ENCODE measurements at places on chromosomes 5 and 9.

DNA sequence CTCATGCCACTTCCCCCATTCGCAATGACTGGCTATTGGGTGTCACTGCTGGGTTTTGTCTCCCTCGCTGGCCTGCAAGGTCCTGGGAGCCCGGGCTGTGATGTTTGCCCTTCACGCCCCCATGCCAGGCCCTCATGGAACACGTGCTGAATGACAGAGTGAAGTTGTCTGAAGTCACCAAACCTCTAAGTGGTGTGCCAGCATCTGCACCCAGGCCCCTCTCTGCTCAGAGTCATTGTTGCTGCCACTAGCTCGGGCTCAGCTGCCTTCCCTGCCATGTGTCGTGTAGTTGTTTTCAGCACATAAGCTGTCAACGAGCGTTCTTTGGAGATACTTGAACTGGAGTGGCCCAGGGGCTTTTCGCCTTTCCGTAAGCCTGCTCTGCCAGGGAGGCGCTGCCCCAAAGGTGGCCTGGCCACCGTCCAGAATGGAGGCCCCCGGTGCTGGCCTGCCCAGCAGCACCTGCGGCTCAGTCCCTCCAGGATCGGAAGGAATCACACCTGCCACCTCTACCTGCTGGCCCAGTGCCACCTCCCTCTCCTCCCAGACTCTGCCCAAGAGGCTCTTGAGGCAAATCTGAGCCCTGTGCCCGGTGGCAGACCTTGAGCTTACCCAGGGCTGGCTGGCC is 250.1 kb downstream of the PBX3 start:
- DNase-seq = no peak

DNA sequence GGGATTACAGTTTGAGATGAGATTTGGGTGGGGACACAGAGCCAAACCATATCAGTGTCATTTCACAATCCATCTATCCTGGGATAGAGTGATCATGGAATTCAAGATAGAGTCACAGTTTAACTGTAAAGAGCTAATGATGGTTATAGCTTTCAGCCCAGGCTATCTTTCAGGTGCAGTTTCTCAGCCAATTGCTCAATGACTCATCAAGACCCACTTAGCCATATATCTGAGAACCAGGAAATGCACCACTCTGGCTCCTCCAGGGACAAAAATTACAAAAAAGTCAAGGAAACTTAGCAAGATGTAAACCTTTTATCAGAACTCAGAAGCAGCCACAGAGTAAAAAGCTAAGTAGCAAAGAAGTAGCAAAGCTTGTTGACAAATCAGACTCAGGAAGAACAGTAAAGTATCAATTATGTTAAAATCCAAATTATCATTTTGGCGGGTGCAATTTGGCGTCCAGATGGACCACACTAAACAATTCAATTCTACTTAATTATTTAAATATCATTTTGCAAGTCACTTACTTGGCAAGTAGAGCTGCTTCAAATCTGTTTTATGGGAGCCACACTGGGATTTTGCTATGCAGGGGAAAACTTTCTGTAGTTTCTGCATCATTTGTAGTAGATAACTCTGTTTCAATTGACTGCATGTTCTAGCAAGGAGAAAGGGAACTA is 169.4 kb downstream of the TLE1 start:
- no peak for DNase-seq

GRCh38 chr5:66518753-66519152 is 77.4 kb upstream of the MAST4 start:
- DNase-seq = no peak

DNA sequence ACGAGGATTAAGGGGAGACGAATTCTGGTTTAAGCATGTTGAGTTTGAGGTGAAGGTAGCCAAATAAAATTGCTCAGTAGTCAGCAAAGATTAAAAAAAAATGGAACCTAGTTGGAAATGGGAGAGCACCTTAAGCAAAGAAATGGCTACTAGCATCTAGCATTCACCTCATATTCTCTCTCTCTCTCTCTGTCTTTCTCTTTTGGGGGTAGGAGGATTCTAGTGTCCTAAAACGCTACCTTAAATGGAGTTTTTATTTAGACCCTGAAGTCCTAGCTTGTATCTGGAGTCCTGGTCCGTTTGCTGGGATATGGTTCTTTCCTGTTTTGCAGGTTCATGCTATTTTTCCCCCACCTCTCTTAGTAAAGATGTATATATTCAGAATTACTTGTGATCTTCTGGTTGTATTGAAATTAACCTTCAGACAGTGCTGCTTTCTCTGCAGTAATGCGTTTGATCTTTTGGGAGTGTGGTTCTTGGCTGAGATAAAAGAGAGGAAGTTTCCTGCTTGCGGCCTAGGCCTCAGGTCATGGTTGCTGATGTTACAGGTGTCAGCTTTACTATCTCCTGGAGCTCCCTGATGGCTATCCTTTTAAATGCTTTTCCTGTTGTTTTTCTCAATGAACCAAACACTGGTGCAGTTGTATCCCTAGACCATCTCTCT is 8.0 kb downstream of the TGFBR1 start:
- no peak for DNase-seq

GRCh38 chr5:154732212-154732611 is 23.0 kb upstream of the LARP1 start:
- no peak for DNase-seq

DNA sequence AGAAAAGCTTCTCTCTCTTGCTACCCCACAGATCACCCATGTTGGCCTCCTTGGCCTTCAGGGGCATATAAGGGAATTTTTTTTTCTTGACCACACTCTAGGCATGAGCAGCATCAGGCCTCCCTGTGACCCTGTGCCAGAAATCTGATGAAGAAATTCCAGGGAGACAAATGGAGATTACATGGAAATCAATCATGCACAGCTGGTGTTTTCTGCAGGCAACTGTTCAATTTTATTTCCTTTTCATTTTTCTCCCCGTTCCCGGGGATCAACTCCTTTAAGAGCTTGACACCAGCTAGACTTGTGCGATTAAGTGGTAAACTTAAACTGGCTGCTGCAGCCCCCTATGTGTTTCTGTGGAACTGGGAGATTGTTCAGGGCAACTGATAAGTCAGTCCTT is 59.3 kb downstream of the GALNT10 start:
- DNase-seq = no peak

DNA sequence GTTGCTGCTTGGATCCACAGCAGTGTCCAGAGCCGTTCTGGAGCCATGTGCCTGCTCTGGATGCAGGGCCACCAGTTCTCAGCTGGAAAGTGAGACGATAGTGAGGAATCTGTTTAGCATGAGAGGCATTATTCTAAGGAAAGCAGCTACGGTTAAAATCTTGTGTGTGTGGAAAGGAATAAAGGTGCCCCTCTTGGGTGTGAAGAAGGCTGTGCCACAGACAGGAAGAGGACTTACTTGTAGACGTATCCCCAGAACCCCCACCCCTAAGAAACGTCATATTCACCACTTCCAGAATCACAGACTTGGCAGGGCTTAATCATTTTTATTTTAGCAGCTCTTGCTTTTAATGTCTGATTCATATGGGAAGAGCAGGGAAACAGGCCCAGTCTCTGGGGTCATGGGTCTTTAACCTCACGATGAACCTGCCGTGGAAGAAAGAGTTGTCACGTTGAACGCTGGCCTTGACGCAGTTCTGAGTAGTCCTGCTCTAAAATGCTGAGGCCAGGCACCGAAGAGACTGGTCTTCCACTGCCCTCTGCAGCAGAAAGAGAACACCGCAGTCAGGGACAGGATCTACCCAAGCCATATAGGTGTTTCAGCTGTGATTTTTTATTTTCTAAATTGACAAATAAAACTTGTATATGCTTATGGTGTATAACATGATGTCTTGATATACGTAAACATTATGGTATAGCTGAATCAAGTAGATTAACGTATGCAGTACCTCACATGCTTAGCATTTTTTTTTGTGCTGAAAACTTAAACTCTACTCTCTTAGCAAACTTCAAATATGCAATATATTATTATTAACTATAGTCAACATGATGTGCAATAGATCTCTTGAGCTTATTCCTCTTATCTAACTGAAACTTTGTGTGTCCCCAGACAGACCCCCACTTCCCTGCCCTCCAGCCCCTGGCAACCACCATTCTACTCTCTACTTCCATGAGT is 38.8 kb downstream of the CARTPT start:
- DNase-seq = no peak

GRCh38 chr5:127292030-127292735 is 1.6 kb downstream of the MEGF10 start:
- no peak for DNase-seq

DNA sequence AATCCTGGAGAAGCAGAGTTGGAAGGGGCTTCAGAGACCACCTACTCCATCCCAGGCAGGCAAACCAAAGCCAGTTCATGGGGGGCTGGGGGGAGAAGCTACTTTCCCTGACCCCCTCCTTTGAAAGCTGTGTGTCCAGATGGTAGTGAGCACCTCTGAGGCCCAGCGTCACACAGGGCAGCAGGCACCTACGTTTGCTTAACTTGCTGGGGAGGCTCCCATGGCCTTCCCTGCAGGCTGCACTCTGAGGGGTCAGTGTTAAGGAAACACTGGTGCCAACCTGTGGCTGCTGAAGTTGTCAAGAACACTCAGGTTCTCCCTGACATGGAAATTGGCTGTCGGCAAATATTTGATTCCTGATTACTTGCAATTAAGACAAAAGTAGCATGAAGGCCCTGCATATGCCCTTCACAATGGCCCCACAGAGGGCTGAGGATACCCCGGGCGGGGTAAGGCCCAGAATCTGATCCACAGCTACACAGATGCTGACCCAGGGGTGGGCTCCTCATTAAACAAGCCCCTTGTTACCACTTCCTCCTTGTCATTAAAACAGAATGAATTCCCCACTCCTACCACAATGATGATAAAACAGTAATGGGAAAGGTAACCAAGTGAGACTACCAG is 208.5 kb downstream of the FSTL4 start:
- no peak for DNase-seq

Data from type B pancreatic cell (in vitro differentiated cells).